AG20443 (cell line): ENCODE measurements at places on chromosomes 3 and 15.

- DNase-seq, result no peak
These were observed 156.3 kb downstream of the KBTBD8 start for GRCh38 chr3:67154429-67154828.

- DNase-seq, result peak; percentile 93
These were observed at the start of gene ITGA11 for GRCh38 chr15:68431792-68432401. ITGA11 (minus strand) TSS chr15:68432163; CDS start chr15:68432066, 97 bp downstream.

DNA sequence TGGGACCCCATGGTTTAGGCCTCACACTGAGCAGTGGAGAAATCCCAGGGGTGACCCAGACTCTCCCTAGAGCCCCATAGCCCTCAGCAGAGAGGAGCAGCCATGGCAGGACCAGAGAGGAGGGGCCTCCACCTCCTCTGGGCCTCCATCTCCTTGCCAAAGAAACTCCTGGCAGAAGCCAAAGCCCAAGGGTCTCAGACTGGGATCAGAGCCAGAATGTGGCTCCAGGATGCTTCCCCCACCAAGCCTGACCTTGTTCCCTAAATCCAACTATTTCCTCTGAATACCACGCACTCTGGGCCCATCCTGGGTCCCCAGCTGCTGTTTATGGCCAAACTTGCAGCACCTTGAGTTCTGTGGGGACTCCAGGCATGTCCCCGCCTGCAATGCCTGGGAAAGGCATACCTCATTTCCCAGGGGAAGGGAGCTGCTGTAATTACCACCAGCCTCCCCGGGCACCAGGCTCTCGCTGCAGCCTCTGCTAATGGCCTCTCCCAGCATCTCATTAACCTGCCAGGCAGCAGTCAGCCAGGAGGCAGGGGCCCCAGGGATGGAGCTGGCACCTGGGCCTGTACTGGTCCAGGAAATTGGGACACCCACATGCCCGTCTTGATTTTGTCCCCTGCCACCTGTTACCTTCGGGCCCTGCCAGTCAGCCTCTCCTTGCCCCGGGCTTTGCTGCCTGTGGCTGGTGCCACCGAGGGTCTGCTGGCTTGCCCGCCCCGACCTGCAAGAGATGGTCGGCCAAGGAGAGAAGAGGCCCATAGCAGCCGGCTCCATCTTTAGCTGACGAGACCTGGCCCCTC is 4.6 kb downstream of the CCDC9B start:
- DNase-seq, result no peak

DNA sequence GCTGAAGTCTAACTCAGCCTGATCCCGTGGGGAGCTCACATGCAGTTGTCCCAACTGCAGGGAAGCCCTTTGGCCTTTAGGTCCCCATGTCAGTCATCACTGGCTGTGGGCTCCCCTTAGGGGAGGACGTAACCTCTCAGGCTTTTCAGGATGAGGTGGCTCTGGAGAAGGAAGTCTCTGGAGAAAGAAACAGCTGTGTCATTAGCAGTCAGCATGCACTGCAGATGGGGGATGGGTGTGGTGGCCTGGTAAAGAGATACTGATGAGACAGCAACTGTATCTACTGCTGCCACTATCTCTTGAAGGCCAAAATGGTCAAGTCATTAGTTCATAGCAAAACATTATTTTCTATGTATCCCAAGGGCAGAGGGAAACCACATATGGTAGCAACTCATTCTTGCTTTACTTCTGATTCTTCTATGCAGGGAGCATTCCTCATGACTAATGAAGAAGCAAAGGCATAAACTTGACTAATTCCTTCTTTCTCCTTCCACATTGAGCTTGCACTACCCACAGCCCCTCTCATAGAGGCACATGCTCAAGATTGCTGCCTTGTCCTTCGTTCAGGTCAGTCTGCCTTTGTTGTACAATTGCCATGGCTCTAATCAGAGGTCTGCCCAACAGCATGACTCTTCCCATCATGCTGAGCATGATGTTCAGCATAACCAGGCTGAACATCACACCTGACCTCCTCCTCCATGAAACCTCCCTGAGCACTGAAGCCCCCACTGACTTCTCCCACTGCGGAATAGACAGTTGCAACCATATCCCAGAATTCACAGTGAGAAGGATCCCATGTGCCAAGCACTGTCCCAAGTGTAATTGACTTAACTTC is 47.8 kb upstream of the TMEM158 start:
- peak; percentile 28 for DNase-seq

GRCh38 chr15:24684313-24684712 is 8.7 kb downstream of the NPAP1 start:
- no peak for DNase-seq

DNA sequence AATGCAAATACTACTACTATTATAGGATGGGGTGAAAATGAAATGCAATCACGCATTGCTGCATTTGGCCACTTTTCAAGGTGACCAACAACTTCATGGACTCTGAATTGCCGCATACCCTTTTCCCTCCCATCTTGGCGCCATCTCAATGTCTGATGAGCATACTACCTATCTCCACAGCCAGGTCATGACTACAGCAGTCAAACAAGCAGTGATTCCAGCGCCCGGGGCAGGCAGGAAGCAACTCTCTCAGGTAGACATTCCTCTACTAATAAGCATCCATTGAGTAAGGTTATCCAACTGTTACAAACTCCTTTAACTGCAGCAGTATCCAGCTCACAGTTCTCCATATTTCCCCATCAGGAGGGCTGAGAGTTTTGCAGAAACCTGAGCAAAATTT is 155.4 kb downstream of the ADAMTS17 start:
- no peak for DNase-seq

DNA sequence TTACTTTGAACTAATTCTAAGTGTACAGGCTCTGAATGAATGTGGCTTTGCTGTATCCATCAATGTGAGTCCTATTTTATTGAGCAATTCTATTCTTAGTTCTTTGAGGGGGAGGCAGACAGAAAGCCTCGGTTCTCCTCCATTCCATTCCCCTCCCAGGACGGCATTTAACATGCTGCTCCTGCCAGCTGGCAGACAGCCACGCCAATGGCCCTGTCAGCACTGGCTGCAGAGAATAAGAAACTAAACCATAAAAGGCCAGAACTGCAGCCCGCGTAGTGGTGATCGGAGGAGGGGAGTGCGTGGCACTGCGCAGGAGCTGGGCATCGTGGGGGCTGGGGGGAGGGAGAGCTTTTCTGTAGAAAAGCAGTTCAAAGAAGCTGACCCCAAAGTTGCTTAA is 76.0 kb upstream of the HACD2 start:
- DNase-seq, result peak; percentile 95

GRCh38 chr3:141227216-141227615 is 4.4 kb upstream of the PXYLP1 start:
- no peak for DNase-seq

GRCh38 chr3:151156618-151157216 is 46.3 kb downstream of the GPR171 start:
- peak; percentile 40 for DNase-seq

- no peak for DNase-seq
These were observed 14.7 kb downstream of the IQSEC1 start for GRCh38 chr3:13058346-13059120.

- peak; percentile 30 for DNase-seq
These were observed 773 bp downstream of the ANKRD28 start for GRCh38 chr3:15796771-15797641.

DNA sequence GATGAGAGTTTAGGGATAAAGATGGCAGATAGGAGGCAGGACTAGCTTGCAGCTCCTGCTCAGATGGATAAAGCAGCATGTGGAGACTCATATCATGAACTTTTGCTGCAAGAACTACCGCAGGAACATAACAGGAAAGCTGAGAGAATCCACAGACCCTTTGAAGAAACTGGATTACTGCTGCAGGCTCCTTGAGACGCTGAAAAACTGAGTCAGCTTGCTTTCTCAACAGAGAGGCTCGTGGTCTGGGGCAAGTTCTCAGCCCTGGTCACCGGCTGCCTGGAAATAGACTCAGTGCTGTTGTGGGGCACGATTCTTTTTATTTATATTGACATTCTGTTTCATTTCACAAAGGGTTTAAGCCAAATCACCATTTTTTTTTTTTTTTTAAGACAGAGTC is 28.8 kb upstream of the TRIM59 start:
- no peak for DNase-seq

GRCh38 chr15:77584201-77584600 is 48.5 kb downstream of the LINGO1 start:
- DNase-seq, result no peak
